ENCODE measurements at places on chromosomes 2 and 18.

GRCh38 chr2:120881981-120882788 lies 146.5 kb downstream of the GLI2 start:
- no peak for DNase-seq

DNA sequence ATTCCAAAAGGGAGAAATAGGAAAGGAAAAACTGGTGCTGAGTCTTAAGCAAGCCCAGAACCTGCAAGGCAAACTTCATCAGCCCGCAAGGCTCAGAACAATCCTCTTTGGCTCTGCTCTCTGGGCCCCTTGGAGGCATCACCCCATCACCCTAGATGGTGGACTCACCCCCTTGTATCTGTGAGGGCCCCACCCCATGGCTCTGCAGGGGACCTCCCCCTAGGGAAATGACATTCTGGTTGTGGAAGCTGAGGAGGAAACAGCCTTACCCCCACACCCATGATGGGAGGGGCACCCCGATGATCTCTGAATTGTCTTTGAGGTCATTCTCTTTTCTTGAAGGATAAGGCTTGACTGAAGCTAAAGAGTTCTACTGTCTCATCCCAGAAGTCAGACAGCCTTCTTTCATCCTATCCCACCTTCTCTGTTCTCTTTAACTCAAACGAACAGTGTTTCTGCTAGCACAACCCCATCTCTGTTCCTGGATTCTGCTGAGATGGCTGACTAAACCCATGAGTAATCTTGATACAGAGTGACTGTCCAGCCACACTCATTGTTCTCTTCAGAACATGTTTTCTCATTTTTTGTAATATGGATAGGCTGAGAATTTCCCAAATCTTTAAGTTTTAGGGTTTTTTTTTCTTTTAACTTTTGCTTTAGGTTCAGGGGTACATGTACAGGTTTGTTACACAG lies 492.1 kb upstream of the MYT1L start:
- no peak for DNase-seq

DNA sequence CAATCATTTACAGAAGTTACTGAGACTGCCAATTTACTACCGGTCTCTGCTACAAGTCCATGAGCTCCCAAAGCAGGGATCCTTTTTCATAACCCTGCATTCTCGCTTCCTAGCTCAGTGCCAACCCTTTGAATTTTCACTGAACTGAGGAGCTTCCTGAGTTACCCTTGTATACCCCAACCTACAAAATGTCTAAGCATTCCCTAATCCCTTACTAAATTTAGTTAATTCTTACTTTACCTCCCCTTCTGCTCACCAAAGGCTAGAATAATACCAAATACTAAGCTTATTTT lies 9.6 kb downstream of the MAT2A start:
- DNase-seq = no peak

DNA sequence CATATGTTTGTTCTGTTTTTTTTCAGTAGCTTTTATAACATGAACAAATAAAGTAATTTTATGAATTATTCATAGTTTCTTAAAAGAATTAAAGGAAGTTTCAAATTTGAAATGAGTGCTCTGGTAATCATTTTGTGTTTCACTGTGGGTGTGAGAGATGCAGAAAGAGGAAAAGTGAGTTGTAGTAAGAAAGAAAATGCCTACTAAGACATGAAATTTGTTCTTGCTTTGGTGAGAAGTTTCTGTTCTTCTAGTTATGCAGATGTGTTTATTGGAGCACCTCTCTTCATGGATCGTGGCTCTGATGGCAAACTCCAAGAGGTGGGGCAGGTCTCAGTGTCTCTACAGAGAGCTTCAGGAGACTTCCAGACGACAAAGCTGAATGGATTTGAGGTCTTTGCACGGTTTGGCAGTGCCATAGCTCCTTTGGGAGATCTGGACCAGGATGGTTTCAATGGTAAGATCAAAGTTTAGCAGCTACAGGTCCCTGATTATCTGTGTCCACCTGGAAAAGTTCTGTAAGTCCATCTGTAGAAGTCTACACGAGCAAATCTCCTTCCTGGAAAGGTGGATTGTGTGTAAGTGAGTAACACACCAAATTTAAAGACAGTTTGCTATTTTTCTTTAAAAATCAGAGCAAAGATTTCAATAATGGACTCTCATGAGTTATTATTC lies 51.4 kb downstream of the ITGAV start:
- no peak for DNase-seq

DNA sequence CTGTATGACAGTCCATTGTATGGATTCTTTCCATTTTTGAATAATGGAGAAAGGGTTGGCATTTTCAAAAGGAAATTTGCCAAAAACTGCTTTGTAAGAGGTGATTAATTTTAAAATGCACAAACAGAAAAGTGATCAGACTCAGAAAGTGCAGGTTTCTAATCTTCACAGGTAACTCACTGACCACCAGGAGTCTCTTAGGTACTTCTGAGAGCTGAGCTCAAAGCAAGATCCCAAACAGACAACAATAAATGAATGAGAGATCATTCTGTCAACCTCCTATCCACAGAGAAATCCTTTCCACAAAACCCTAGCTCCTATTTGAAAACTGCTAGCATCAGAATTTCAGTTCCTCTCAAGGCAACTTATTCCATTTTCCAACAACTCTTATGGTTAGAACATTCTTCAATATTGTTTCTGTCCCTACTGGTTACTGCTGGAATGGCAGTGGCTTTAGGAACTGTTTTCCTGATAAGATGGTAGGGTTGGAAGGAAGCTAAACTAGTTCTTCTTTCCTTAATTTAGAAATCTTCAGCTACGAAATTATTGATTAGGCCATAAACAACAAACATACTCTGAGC lies 20.6 kb upstream of the HAAO start:
- DNase-seq = no peak

DNA sequence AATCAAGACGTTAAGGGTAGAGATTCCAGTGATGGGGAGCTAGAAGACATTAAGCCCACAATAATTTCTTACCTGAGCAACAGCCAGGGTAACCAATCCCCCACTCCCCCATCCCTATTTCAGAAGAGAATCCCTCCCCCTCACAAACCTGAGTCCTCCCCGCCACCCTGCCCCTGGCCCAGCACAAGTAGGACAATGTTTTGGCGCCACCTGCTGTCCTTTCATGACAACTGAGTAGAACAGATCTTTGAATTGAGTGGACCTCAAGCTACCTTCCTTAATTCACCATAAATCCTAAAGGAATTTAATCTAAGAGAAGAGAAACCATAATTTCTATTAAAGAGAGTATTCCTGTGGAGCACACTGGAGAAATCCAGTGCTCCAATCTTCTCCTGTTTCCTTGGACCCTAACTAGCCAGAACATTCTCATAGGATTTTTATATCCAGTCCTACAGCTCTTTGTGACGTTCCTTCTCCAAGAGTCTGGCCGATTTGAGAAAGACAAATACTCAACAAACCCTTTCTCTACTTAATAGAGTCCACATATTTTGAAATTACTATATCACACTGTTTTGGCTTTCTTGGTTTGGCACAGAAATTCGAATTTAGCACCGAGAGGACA lies 41.1 kb downstream of the NHEJ1 start:
- peak; percentile 42 for DNase-seq

Measured in CD4-positive, alpha-beta memory T cell (primary cell).